ENCODE measurements at places on chromosomes 12 and 14.

GRCh38 chr14:68554231-68554630 is 238.6 kb downstream of the ZFP36L1 start:
- no peak for DNase-seq

DNA sequence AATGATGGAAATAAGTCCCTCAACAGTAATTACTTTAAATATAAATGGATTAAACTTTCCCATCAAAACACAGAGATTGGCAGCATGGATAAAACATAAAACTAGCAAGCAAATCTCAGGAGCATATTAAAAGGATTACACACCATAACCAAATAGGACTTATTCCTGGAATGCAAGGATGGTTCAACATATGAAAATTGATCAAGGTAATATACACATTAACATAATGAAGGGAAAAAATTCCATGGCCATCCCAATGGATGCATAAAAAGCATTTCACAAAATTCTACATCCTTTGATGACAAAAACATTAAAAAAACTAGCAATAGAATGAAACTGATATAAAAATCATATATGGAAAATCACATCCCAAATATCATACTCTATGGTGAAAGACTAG is 13.6 kb downstream of the CACNA2D4 start:
- no peak for DNase-seq

DNA sequence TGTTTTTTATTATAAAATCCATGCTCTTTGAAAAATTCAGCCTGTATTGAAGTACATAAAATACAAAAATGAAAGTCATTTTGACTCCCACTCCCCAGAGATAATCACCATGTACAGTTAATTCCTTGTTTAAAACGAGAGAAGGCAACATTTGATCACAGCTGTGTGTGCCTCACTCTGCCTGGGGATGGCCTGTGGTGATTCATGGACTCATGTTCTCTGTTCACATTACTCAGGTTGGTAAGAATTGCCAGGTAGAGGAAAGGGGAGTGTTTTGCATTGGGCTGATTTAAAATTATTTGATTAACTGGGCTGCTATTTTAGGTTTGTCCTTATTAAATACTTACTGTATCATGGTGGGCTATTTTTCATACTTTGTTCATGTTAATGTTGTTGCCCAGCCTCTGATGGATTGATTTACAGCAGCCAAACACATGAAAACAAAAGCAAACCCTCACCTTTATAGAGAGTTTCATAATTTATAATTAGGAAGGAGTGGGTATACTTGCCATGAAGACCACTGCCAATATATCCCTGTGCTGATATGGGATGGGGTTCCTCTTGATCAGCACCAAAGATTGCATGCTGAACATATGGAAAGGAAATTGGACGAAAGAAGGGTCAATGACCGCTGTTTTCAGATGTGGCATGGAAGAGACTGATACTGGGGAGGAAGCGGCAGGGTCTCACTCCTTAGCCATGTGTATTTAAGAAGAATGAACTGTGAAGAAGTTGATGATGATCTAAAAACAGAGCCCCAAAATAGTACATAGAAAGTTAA is 3.0 kb downstream of the ZBTB1 start:
- DNase-seq: peak; percentile 49

- DNase-seq: peak; percentile 85
These were observed 55.9 kb downstream of the DYNC1H1 start for GRCh38 chr14:102020058-102020971.

DNA sequence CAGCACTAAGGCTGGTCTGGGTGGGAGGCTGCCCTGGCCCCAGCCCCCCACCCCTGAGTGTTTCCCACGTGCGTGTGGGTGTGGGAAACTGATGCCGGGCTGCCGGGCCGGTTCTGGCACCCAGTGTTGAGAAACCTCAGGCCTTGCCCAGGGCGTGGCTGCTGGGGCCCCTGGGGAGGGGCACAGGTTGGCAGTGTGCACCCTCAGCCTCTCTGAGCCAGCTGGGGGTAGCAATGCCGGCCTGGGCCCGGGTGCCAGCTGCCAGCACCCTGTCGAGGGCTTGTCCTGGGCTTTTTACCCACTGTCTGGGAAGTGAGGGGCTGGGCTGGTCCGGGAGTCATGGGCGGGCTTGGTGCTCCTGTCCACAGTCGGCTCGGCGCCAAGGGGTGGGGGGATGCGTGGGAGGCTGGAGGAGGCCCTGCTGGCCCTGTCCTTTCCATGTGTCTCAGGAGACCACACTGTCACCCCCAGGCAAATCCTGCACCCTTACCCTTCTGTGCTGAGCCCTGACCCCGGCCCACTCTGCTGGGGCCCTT is 15.7 kb downstream of the ASPG start:
- no peak for DNase-seq

DNA sequence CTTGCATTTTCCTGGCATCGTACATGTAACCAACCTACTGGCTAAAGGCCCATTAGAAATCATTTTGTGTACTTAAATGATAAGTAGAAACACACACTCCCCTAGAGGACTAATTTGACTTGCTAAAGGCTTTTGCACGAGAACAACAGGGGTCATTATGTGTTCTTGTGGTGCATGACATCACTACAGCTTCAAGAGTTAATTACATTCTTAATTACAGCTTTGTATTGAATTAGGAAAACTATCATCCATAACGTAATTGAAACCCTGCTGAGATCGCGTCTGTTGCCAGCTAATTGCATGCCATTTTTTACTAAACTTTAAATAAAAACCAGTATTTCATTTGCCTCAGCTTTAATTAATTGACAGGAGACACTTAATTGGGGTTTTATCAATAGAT is 51.4 kb downstream of the TMEM132C start:
- DNase-seq: no peak

GRCh38 chr12:121717041-121717699 is 4.6 kb downstream of the TMEM120B start:
- no peak for DNase-seq

DNA sequence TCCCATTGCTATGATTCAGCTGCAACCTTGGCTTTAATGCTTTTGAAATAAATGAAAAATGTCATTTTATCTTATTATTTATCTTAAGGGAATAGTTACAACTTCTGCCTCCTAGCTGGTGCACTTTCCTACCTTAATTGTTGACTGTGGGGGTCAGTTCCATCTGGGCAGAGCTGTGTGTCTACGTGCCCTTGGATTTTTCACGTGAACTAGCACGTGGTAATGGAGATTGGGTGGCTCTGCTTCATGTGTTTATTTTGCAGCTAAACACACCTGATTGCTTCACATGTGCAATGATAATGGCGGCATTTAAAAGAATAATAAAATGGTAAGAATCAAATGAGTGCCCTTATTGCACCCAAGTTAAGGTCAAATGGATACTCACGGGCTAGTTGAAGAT is 10.6 kb upstream of the PELI2 start:
- no peak for DNase-seq

DNA sequence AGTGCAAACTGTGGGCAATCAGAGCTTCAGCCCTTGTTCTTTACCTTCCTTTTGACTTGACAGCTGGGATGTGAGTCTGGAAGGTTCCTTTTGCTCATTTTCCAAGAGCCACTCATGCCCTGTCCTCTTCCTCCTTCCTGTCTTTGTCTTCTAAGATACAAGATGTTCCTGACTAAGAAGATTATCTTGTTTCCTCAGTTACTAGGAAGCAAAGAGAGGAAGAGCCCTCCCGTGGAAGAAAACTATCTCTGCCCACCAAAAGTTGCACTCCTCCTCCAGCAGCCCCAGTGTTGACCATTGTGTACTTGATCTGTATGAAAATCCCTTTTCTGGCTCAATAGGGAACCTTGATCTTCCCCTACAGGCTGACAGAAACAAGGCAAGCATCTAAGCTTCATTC is 138.0 kb downstream of the C12orf75 start:
- DNase-seq: no peak

- DNase-seq: no peak
These were observed 474.3 kb downstream of the VRK1 start for GRCh38 chr14:97271451-97271960.

- no peak for DNase-seq
These were observed 14.9 kb downstream of the TUBA1C start for GRCh38 chr12:49279706-49280159.

- no peak for DNase-seq
These were observed 1.6 kb downstream of the GZMH start for GRCh38 chr14:24607635-24608514.

GRCh38 chr12:122203301-122204166 is at the start of gene B3GNT4:
Gene B3GNT4, plus strand, starts transcription at chr12:122203709. Its CDS starts 910 bp downstream, at chr12:122204619.
- DNase-seq: peak; percentile 50

Data from activated CD4-positive, alpha-beta T cell treated with anti-CD3 and anti-CD28 coated beads, Interleukin-2, Interleukin-4, amounts not matched to agents 100 ng/mL and 50 ng/mL, durations not matched to agents 16 hours and 8 hours (primary cell).